ENCODE measurements at places on chromosomes 5 and 9.

- DNase-seq = peak; percentile 18
These were observed 90.7 kb downstream of the PTCH1 start for GRCh38 chr9:95425910-95426551.

DNA sequence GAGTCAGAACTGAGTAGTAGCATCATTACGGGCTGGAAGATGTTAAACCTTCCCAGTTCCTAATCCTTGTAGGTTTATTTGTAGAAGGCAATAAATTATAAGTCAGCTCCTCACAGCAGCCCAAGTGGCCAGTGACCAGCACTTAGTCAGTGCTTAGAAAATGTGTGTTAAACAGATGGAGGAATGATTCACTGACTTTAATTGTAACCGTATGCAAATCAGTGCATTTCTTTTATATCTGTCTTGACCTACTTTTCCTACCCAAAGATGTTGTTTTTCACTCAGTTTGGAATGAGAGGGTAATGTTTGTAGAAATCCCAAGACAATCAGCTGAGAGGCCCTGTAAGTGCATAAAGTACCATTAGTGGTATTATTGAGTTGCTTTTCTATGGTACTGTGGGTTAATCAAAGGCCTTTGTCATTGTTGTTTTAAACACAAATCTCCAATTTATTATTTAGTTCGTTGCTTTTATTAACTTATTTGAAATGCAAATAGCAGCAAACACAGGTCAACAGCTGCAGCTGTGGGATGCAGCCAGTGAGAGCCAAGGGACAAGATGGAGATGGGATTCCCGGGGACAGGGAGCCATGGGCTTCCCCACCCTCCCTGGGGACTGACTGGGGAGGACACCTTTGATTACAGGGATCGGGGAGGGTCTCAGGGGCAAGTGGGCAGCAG, 49.8 kb downstream of the MAP1B start:
- DNase-seq = no peak

GRCh38 chr5:176794509-176794908, 15.8 kb upstream of the UNC5A start:
- DNase-seq = no peak

DNA sequence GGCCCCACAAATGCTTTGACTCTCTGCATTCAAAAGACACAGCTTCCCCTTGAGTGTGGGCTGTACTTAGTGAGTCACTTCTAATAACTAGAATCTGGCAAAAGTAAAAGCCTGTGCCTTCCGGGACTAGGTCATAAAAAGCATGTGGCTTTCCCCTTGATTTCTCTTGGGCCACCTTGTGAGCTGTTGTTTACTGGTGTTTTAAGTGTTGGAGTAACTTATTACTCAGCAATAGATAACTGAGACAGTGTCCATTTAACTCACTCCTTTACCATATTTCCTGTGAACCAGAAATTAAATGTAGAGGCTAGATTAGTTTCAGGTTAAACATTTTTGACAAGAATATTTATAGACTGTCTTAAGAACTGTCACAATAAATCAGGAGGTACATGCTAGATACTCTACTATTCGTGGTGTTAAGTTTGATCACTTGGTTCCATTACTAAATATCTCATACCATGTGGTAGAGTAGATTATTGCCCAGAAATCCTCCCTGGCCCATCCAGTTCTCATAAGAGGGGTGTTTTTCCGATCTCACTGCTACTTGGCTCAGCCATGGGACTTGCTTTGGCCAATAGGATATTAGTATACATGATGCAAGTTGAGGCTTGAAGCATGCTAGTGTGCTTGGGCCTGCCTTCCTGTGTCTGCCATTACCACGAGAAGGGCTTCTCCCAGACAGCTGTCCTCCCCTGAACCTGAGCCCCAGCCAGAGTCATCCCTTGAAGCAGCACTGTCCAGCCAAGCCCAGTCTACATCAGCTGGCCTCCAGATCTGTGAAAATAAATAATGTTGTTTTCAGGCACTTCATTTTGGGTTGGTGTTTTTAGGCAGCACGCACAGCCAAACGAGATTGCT, 10.4 kb upstream of the CMBL start:
- no peak for DNase-seq

GRCh38 chr5:57176350-57176857, 2.5 kb downstream of the GPBP1 start:
- no peak for DNase-seq

- peak; percentile 76 for DNase-seq
These were observed 8.6 kb downstream of the SPINK1 start for GRCh38 chr5:147822686-147823491.

DNA sequence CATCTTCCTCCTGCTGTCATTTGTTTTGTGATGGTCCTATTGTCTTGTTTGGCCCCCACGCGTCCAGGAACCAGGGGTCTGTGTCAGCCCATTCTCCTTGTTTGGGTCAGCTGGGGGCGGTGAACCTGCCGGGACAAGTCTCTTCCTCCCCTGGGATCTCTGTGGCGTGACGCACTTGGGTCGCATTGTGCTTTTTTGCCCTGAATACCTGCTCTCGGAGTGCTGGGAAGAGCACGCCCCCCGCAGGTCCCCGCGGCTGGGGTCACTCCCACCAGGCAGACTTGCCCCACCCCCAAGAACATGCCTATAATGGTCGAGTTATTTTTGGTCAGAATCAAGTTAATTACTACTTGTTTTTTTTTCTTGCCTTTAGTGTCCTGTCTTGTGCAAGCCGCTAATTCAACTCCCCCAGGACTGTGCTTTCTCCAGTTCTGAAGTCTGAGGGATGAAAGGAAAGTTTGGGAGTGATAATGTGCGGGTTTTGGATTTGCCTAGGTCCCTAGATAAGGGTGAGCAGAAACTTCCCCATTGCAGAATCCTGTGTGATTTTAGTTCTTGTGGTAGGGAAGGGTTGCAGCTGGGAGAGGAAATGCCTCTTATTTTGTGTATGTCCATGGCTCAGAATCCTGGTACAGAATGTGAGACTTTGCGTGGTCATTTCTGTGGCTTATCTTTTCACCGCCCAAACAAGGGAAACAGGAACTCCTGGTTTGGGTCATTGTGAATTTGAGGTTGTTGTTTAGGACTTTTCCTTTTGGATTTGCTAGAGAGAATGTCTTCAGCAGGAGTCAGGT, 789 bp downstream of the ACER2 start:
- DNase-seq = no peak

- DNase-seq = no peak
These were observed 893.5 kb upstream of the NUDT12 start for GRCh38 chr5:104456122-104456521.

GRCh38 chr9:105064248-105065097, 136.5 kb upstream of the ABCA1 start:
- DNase-seq = peak; percentile 81

DNA sequence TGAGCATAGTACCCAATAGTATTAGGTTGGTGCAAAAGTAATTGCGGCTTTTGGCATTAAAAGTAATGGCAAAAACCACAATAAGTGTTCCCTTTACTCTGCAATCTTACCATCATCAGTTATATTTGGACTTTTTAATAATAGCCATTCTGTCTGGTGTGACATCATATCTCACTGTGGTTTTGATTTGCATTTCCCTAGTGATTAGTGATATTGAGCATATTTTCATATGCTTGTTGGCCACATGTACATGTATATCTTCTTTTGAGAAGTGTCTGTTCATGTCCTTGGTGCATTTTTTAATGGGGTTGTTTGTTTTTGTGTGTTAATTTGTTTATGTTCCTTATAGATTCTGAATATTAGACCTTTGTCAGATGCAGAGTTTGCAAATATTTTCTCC, 289.9 kb downstream of the FAM170A start:
- no peak for DNase-seq

- DNase-seq = peak; percentile 78
These were observed 207.7 kb downstream of the MEF2C start for GRCh38 chr5:88675168-88675707.

DNA sequence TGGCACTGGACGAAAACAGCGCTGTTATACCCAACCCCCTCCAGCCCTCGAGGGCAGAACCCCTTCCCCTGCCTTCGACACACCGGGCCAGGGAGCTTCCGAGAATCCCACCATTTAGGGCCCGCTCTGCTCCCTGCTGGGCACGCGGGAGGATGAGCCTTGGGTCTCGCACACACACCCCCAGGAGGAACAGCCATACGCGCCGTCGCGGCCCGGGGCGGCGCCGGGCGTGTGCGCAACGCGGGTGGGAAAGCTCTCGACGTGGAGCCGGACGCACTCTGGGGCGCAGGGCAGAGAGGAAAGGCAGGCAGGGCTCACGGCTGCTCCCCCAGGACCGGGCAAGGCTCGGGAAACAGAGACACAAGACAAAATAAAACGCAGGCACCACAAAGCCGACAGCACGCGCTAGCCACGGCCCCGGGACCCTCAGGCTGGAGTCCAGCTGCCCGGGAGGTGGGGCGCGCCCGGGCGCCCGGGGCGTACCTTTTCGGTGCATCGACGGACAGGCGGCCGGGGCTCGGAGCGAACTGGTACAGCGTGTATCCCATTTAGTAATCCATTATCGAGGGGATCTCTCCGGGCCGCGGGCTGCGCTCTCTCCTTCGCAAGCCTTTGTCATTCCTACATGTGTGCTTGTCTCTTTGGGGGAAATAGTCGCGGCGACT, 789 bp downstream of the SEMA6A start:
- DNase-seq = no peak

DNA sequence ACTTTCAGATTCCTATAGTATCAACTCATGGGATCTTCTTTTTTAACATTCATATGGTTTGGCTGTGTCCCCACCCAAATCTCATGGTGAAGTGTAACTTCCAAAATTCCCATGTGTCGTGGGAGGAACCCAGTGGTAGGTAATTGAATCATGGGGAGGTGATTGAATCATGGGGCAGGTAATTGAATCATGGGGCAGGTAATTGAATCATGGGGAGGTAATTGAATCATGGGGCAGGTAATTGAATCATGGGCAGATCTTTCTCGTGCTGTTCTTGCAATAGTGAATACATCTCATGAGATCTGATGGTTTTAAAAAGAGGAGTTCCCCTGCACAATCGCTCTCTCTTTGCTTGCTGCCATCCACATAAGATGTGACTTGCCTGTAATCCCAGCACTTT, 21.8 kb upstream of the AGGF1 start:
- DNase-seq = no peak

GRCh38 chr9:131965103-131965502, 114.6 kb downstream of the MED27 start:
- DNase-seq = no peak

DNA sequence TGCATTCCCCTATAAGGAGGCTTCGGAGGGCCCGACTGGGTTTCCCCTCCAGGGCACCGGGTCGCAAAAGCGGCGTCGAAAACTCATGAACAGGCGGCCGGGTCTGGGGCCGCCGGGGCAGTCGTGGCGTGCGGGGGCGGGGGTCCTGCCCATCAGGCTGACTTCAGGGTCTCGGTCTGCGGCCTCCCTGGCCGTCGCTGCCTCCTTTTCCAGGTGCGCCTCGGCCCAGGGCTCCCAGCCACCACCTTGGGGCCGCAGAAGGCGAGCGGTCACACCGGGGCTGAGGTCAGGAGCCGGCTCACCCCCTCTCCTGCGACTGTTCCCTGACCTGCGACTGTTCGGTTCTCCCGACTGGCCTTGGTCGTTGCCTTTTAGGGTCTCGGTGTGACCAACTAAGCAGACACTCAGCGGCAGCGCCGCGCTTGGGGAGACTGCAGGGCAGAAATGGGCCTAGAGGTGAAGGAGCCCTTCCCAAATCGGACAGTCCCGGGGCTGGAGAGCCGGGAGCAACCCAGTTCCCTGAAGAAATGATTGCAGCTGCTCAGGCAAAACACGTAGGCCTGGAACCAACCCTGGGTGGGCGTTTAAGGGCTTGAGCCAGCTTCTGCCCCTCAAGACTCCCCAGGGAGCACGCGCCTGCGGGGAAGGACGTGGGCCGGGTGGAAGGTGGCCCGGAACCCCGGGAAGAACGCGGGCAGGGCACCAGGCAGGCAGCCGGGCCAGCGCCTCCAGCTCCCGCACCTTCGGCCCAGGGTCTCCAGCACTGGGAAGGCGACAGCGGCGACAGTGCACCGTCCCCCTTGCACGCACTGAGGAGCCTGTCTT, 11.2 kb downstream of the IRX2 start:
- no peak for DNase-seq

DNA sequence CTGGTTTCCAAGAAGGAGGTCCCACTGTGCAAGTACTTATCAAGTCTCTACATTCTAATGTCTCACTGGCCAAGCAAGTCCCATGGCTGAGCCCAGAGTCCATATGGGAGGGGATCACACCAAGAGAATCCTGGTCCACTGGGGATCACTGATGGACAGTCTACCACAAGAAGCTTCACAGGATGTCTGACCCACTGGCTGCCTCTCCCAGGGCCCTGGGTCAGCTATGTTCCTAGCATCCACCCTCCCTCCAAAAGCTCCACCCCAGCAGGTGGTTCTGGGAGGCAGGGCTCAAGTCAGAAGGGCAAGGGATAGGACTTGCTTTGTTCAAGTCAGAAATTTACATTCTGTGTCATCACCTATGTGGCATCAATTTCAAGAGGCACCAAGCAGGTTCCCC, 508.5 kb downstream of the BNC2 start:
- no peak for DNase-seq

GRCh38 chr9:82722561-82722960, 340.4 kb downstream of the RASEF start:
- DNase-seq = no peak

DNA sequence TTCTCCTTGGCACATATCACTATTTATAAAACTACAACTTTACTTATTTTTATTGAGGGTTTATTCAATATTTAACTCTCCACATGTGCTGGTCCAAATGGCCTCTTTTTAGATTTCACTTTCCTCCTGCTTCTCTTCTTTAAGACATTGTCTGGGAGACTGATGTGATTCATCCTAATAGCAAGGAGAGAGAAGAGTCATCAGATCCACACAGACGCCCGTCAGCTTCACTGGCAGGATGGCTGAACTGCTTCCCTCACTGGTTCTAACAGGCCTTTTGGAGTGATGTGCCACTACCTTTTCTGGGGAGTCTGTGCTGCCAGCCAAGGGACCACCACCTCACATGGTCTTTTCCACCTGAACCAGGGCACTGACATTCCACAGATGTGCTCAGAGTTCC, 16.5 kb upstream of the ROR2 start:
- no peak for DNase-seq

- no peak for DNase-seq
These were observed 973 bp downstream of the PLPPR1 start for GRCh38 chr9:101029315-101030085.

- DNase-seq = peak; percentile 74
These were observed 164.2 kb downstream of the AUH start for GRCh38 chr9:91197232-91198181.

- no peak for DNase-seq
These were observed 20.3 kb upstream of the PCDH1 start for GRCh38 chr5:141898448-141899049.

GRCh38 chr5:173165177-173166016, 21.1 kb downstream of the BNIP1 start:
- DNase-seq = no peak

Data from SHP77 (cell line).